Activated naive CD4-positive, alpha-beta T cell treated with anti-CD3 and anti-CD28 coated beads, Interleukin-2, amount 50 U/mL, for 16 hours (primary cell): ENCODE measurements at places on chromosomes 1 and 21.

DNA sequence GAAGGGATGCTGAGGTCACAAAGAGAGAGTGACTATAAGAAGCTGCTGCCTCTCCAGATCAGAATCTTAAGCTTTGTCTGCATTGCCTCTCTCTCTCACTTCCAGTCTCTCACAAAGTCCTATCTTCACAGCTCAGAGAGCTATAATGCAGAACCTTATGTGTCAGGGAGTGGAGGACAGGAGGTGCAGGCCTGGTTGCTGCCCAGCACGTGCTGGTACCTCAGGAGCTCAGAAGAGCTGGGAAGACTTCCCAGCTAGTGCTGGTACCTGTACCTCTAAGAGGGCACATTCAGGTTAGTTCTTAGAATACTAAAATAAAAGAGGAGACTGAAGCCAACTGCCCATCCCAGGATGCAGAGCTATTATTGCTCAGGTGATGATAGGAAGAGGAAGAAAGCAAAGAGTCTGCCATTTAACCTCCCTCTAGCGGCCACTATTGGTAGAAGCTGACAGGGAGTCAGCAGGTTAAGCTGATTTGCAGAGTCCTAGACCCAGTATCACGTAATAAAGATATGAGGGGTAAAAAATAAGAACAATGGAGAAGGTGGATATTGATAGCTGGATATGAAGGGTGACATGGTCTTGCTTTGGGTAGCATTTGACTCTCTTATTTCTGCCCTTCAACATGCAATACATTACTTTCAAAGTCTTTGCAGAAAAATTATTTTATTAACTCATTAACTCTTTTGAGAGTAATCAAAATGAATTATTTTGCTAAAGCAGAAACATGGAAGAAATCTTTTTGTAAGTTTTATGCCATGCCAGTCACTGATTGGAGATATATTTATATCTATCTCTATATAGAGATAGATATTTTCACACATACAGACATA lies 138.1 kb upstream of the HMCN1 start:
- DNase-seq = peak; percentile 36

GRCh38 chr1:59404796-59405195 lies 107.9 kb downstream of the FGGY start:
- no peak for DNase-seq

DNA sequence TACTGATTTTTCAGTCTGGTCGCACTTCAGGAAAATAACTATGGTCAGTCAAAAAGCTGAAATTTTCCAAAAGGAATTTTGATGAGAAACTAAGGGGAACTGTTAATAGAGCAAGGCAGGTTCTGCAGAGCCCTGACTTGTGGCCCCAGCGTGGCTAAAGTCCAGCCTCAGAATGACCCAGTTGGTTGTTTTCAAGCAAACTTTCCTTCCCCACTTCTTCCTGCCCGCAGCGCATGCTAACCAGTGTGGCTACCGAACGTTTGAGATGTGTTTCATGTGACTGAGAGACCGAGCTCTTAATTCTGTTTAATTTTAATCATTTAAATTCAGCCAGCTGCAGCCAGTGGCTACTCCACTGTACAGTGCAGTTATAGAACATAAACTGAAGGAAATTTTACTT lies 6.2 kb upstream of the IL10RB start:
- no peak for DNase-seq

DNA sequence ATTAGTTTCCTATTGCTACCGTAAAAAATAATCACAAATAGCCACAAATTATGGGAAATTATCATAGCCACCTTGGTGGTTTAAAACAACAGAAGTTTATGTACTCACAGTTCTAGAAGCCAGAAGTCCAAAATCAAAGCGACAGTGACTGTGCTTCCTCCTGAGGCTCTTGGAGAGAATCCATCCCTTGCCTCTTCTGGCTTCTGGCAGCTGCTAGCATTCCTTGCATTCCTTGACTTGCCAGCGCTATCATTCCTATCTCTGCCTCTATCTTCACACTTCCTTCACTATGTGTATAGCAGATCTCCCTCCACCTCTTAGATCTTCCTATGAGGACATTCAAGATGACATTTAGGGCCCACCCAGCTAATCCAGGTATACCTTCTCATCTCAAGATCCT lies 180.1 kb upstream of the USP25 start:
- no peak for DNase-seq

DNA sequence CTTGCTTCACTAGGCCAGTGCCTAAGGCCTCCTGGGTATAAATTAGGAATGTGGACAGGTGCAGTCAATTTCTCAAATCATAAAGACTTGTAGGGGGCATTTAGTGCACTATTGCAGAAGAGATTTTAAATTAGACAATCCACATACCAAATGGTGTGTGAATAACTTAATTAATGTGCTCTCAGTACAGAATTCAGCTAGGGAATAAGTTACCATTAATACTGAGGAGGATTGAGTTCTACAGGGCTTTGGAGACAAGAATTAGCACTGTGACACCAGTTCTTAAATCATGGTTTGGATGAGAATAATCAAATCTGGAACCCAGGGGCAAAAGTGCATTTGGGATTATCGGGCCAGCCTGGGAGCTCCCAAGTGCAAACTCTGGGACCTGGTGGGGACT lies 1.7 kb downstream of the SYPL2 start:
- no peak for DNase-seq

- DNase-seq = no peak
These were observed 41.0 kb upstream of the RASAL2 start for GRCh38 chr1:178052650-178053461.

DNA sequence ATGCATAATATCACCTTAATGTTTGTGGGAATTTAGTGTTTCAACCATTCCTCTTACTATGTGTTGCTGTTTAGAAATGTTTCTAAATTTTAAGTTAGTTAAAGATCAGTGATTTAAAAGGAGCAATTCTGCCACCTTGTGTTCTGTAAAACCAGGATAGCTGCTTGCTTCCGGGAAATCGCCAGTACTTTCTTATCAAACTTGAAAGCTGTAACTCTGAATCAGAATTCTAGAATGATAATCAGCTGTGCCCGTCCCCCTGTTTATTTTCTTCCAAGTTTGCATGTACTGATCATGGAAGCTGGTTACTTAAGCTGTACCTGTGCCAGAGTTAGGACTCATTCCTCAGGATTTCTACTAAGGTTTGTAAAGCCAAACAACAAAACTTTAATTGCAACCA lies 656.4 kb downstream of the LTN1 start:
- DNase-seq = no peak

GRCh38 chr21:43925096-43925481 lies 60.1 kb downstream of the AGPAT3 start:
- no peak for DNase-seq

DNA sequence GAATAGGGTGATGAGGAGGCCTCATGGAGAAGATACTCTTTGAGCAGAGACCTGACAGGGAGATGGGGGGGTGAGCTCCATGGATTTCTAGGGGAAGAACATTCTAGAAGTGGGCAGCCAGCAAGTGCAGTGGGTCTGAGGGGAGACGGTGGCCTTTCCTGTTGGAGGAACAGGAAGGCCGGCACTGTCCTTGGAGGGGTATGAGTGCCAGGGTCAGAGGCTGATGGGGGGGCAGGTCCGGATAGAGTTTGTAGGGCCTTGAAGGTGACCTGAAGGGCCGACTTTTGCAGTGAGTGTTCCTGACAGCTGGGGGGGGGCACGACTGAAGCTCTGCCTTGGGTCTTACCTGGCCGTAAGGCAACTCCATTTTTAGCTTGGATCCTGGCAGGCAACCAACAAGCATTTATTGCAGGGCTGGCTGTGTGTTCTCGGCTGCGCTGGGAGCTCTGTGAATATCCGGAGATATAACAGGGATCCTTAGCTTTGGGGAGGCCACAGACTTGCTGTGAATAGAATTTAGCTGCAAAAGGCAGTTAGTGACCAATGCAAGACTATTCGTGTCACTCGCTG lies 130.6 kb downstream of the MRPS6 start:
- DNase-seq = no peak

DNA sequence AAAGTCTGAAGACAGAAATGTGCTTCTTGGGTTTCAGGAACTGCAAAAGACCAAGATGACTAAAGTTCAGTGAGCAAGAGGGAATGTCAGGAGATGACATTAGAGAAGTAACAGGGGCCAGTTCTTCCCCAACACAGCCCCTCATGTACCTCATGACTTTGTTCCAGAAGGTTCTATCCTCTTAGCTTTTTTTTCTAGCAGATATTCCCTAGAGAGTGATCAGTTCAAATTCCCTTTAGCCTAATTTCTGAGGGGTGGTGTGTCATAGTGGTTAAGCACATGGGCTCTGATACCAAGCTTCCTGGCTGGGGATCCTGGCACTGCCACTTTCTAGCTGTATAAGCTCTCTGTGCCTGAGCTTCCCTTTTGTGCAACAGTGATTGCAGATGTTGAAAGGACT lies 108.0 kb downstream of the LBR start:
- DNase-seq = no peak

DNA sequence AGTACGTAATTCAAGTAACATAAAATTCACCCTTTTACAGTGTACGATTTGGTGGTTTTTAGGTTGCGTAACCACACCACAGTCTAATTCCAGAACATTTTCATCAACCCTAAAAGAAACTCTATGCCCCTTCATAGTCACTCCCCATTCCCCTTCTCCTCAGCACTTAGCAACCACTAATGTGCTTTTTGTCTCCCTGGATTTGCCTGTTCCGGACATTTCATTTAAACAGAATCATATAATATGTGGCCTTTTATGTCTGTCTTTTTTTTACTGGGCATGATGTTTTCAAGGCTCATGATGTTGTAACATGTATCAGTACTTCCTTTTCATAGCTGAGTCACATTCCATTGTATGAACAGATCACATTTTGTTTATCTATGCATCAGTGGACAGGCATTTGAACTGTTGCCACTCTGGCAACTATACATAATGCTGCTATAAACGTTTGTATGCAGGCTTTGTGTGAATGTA lies 20.8 kb downstream of the OBSCN start:
- DNase-seq = no peak

- no peak for DNase-seq
These were observed 143.6 kb upstream of the RAB4A start for GRCh38 chr1:229127301-229127700.

- DNase-seq = no peak
These were observed 5.3 kb downstream of the ATP2B4 start for GRCh38 chr1:203631946-203632345.

GRCh38 chr1:4674676-4675075 lies 20.3 kb downstream of the AJAP1 start:
- DNase-seq = no peak

DNA sequence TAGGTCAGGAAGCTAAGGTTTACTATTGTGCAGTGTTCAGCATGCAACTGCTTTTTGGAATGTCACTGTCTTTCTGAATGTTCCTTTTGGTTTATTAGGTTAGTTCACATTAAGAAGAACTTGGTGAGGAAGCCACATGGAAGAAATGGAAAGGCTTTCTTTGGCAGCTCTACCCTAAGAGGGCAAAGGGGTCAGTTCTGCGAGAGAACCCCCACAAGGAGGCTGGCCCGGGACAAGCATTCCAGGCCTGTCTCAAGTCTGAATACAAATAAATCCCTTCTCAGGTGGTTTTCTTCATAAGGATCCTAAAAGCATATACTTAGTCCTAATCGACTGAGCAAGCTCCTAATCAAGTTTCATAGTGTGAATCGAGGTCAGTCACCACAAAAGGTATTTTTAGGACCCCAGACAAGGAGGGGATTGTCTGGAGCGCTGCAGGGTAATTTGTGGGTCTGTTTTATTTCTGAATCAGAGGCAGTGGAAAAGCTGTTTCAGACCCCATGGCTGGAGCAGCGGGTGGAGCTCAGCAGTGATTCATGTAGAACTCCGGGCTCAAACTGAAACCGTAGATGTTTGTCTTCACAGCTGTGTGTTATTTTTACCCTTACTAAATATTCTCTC lies 63.3 kb downstream of the ERG start:
- no peak for DNase-seq

DNA sequence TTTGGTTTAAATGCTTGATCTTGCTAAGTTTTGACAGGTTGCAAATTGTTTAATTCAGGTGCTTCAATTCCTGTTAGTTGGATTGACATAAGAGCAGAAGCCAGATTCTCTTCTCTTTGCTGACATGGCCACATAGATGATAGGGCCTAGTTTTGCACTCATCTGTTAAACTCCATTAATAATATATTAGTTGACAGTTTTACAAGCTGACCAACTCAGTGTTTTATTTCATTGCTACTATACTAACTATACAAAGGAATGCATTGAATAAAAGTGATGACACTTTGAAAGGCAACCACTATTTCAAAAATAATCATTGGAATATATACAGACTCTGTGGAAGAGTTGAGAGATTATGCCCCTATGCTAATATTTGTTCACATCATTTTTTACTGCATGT lies 255.6 kb upstream of the DPYD start:
- DNase-seq = no peak

- no peak for DNase-seq
These were observed 46.2 kb downstream of the MAP3K7CL start for GRCh38 chr21:29176471-29177120.

GRCh38 chr1:19969898-19970660 lies 9.3 kb downstream of the PLA2G2A start:
- no peak for DNase-seq

GRCh38 chr1:26618561-26618960 lies 77.3 kb upstream of the ARID1A start:
- no peak for DNase-seq

DNA sequence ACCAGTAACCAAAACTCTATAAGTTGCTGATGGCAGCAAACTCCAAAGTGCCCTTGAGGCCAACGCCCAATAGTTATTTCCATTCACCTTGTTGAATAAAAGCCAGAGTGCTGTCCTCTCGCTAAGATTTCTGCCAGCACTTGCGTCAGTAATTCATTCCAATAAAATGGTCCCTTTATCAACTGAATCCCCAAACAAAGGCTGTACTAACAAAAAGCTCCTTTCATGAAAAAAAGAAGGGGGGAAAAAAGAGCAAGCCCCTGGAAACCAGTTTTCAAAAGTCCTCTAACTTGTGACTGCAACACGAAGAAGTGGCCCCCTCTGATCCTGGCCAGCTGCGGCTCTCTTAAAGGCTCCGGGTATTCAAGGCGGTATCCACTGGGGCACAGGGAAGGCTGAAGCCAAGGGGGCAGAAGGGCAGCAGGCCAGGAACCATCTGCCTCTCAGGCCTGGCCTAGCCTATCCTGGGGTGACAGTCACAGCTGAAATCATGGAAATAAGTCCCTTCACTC lies 55.8 kb upstream of the ZNF326 start:
- DNase-seq = no peak

GRCh38 chr1:244835276-244836134 lies at the start of gene COX20:
Gene COX20 (plus strand): TSS chr1:244835658. CDS start chr1:244835715, 57 bp downstream.
- peak; percentile 91 for DNase-seq
